ENCODE measurements at places on chromosomes 11 and 22.
A peak's percentile ranks its signal among the peaks of the same experiment; 100 is the strongest.

DNA sequence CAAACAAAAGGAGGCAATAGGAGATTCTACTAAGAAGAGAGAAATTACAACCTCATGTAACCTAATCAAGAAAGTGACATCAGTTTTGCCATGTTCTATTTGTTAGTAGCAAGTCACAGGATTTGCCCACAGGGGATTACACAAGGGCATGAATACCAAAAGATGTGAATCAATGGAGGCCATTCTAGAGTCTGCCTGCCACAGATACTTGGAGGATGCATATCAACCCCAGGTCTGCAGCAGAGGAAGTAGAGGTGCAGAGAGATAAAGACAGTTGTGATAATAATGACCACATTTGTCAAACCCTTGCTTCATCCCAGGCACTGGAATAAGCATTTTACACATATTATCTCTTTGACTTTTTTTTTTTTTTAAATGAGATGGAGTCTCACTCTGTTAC is 2.4 kb upstream of the ASCC2 start:
- DNase-seq = no peak

GRCh38 chr22:16838073-16838472 is 12.9 kb upstream of the XKR3 start:
- no peak for DNase-seq

DNA sequence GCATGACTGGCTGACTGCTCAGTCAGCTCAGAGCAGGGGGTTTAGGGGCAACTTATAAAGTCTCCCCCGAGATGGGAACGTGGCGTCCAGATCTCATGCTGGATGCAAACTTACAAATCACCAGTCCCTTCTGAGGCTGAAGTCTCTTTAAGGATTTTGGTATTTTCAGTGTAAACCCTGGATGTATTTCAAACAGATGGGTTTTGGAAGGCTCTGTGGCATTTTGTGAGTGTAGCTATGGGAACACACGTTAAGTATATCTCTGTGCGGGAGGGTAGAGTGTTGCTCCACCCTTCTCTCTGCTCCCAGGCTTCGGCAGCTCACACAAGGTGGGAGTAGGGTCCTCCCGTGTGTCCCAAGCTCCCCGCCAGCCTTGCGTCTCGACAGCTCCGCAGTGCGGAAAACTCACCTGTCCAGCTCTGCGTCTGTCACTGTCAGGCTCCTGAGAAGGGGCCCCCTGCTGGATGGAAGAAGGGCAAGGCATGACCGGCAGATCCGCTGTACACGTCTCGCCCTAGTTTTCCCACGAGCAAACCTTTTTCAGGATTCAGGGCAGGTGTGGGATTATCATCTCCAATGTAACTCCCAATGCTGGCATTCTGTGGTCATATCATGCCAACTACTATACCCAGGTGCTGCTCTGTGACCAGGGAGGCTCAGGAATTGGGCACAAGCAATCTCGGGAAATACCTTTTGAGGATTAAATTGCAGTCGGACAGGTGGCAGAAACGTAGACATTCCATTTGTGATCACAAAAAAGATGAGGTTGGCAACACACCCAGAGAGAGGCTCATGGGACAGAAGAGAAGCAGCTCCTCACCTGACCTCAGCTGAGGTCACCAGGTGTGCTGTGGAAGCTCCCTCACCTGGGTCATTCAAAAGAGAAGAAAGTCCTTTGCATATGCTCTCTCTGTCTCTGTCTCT is 313.9 kb upstream of the B3GAT1 start:
- DNase-seq = no peak

DNA sequence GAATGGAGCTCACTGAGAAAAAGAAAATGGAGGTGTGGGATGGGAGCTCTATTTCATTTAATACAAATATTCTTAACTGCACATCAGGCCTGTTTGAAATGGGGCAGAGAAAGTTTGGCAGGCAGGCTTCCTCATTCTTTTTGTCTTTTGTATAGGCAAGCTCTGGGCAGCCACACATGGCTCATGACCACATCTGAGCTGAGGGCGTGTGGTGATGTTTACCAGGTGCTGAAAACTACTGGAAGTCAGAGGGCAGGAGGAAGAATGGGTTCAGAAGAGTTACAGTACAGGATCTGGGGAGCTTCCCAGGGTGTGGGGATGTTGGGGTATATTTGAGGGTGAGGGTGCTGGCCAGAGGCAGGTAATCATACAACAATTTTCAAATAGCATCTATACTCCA is 66.3 kb upstream of the NAV2 start:
- no peak for DNase-seq

DNA sequence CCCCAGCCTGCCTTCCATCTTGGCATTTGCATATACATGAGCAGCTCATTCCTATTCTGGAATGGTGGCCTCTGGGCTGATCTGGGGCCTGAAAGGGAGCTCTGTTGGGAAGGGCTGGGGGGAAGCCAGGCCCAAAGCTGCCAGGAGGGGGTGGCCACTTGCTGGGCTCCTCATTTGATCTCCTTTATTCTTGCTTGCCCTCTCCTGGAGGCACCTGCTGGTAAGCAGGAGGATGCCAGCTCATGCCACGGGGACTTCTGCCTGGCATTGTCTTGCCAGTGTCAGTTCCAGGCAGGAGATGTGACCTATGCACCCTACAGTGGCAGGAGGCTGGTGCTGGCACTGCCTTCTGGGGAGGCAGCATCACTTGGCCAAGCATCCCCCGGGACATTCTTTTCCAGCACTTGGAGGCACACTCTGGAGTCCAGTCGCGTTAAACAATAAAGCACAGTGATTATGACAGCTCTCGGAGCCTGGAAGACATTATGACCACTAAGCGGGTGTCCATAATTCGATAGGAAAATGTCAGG is 128.3 kb downstream of the NTM start:
- DNase-seq = no peak

DNA sequence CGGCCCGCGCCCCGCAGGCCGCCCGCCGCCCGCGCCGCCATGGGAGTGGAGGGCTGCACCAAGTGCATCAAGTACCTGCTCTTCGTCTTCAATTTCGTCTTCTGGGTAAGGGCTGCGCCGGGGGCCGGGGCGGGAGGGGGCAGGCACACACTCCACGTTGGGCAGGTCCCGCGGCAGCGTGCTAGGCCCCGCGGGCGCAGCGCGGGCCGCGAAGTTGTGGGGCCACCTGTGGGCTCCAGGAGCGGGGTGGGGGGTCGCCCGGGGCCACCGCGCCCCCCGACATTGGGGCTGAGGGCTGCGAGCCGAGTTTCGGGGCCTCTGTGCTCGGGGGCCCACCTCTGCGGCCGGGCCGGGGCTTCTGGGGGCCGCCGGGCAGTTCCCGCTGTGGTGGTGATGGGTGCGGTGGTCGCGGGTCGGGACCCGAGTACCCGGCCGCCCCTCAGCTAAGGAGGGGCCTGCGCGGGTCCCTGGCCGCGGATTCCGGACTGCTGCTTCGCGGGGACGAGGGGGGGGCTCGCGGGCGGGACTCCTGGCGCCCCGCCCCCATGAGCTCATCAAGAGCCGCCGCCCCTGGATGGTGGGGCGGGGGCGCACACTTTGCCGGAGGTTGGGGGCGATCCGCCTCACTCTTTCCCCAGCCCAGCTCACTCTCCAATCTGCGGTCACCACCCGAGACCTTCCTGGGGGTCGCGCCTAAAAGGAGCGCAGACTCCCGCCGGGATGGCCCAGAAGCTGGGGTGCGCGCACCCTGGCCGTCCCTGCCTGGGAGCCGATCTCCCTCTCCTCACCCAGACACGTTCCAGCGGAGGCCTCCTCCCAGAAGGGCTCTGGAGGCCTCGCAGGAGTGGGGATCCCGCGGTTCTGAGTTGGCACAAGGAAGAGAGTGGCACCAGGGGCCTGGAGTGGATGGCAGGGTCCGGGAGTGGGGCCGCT is 667 bp downstream of the CD81 start:
- no peak for DNase-seq

GRCh38 chr22:44952863-44953746 is 56.7 kb downstream of the PHF21B start:
- no peak for DNase-seq

GRCh38 chr11:111612224-111612623 is 10.0 kb downstream of the SIK2 start:
- no peak for DNase-seq

- peak; percentile 41 for DNase-seq
Observed at GRCh38 chr11:81497202-81497804, 1236.4 kb downstream of the FAM181B start.

DNA sequence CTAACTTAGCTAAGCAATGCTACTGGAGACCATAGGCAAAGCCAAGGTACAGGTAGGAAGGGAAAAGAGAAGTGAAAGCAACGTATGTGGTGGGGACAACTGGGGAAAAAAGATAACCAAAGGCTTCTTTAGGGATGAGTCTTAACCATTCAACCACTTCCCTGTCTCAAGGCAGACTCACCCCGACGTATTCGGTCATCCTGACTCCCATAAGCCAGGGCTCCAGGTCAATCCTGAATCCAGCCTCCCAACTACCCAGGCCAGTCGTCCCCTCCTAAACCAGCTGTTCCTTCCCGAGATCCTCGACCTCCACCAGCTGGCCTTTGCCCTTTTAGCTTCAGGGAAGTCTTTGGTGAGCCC is 330 bp downstream of the ACP2 start:
- DNase-seq = no peak

DNA sequence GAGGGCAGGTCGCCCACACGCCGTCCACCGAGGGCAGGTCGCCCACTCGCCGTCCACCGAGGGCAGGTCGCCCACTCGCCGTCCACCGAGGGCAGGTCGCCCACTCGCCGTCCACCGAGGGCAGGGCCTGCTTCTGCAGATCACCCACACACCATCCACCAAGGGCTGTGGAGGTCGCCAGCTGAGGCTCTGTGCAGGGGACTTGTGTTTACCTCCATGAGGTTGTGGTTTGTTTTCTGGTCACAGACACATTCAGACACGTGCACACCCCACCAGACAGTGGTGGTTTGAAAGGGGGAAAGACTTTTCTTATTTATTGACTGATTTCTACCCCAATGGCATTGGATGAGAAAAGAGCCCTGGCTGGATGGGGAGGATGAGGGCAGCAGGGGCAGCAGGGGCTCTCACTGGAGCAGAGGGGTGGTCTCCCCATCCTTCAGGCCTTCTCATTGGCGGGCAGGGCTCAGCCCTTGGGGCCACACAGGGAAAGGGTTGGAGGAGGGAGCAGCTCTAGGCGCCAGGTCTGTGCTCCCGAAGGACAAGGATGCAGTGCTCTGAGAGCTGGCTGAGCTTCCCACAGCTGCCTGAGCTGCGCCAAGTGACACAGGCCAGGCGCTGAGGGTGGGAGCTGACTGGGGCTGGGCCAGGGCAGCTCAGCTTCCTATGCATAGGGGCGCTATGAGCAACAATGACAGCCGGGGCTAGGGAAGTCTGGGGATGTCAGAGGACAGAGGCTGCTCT is 252.6 kb upstream of the B3GAT1 start:
- DNase-seq = no peak

DNA sequence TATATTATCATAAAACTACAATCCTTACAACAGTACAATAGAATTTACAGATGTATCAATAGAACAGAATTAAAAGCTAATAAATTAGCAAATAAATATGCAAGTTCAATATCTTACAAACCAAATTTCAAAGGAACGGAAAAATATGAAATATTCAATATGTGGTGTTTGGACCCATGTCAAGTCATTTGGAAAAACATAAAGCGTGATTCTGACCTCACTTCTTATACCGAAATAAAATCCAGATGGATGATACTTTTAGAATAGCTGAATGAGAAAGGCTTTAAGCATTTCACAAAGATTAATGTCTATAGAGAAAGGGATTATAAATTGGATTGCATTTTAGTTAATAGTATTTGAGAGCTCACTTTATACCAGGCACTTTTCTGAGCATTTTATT is 92.8 kb upstream of the TEAD1 start:
- no peak for DNase-seq

- no peak for DNase-seq
Observed at GRCh38 chr11:106463154-106463553, 385.7 kb downstream of the AASDHPPT start.

Data from NCI-H2029 treated with DMSO at 0.1 percent for 48 hours (cell line).